Stimulated activated CD8-positive, alpha-beta memory T cell treated with anti-CD3 and anti-CD28 coated beads, Interleukin-7, amount 100 ng/mL, for 1 hour (primary cell): ENCODE measurements at places on chromosomes 12 and 14.

GRCh38 chr12:107645630-107646333 lies 39.8 kb upstream of the PWP1 start:
- no peak for DNase-seq

GRCh38 chr12:27467641-27468040 lies 21.1 kb downstream of the SMCO2 start:
- DNase-seq: no peak

DNA sequence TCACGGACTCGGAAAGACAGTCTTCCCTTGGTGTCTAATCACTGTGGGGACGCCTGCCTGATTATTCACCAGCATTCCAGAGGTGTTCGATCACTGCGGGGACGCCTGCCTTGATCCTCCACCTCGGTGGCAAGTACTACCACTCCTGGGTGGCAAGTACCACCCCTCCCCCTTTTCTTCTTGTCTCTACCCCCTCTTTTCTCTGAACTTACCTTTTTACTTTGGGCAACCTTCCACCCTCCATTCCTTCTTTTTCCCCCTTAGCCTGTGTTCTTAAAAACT lies 12.0 kb upstream of the LGMN start:
- DNase-seq: no peak

GRCh38 chr12:26396402-26396801 lies 201.0 kb downstream of the SSPN start:
- no peak for DNase-seq

- no peak for DNase-seq
Observed at GRCh38 chr12:129902371-129903091, 1.3 kb downstream of the TMEM132D start.

DNA sequence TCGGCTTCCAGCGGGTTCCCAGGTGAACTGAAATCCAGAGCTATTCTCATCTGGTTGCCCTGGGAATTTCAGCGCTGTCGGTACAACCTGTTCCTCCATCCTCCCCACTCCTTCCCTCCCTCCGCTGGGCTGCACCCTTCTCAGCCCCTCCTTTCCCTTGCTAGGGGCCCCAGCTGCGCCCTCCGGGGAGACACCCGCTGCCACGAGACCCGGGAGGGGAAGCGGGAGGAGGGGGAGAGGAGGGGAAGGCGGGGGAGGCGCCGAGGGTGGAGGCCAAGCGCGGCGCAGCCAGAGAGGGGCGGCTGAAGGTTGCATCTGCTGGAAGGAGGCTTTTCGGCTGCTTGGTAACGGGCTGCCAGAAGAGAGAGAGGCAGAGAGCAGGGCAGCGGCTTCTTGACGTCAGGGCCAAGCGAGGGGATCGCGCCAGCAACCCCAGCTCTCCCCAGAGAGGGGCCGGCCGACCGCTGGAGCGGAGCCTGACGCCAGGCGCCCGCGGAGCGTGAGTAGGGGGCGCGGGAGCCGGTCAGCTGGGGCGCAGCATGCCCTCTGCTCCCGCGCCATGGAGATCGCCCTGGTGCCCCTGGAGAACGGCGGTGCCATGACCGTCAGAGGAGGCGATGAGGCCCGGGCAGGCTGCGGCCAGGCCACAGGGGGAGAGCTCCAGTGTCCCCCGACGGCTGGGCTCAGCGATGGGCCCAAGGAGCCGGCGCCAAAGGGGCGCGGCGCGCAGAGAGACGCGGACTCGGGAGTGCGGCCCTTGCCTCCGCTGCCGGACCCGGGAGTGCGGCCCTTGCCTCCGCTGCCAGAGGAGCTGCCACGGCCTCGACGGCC lies at the start of gene KCNA5:
Gene KCNA5, plus strand, starts transcription at position 291 of the 831 bp plus-strand sequence. Its CDS starts 269 bp downstream, at position 560.
- no peak for DNase-seq

DNA sequence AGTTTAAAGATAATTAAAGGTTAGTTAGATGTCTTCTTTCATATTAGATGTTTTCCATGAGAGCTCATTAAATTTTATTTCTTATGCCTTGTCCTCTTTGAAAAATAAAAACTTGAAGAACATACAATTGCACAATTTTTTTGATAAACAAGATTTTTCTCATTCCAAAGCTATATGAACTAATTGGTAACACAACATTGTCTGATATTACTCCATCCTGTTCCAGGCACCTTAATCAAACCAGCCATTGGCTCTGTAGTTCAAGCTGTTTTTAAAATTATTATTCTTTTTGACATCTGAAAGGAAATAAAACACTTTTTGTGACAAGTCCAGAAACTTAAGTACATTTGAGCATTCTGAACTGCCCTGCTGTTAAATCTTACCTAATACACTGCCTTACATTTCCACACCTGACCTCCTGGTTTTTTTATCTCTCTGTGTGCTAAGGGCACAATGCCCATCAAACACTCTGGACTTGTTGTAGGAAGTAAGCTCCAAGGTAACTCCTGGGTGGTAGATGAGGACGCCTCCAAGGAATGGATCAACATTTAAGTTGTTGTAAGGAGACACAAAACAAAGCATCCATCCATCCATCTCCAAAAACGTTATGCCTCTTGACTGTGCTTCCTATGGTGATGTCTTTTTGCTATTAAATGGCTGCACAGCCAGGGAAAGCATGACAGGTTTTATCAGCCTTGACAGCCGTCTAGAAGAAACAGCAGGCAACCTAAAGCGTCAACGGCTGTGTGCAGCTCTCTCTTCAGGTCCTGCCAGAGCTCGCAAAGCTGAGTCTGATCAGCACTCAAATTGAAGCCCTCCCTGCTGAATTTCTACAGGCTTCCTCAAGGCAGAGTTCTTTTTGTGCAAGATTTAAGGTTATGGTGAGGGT lies 449.9 kb upstream of the FLRT2 start:
- no peak for DNase-seq

DNA sequence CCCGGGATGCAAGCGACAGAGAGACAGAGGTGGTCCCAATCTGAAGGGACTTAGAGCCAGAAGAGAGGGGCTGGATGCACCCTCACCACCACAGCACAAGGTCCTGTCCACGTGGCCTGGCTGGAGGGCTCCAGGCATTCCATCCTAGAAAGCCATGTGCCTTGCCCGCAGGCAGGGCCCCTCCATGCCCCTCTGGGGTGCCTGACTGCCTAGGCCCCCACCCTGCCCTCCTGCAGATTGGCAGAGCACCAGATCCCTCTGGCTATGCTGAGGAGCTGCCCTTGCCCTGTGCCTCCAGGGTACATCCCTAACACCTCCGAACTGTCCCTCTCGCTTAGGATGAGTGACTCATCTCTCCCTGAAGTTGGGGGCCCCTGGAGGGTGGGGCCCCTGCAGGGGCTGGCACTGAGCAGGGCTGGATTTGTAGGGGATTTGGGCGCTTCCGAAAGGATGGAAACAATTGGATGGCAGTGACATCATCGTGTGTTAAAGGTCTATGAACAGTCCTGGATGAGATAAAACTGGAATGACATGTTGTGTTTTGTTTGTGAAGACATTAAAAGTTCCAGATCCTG lies 50.9 kb downstream of the CHGA start:
- no peak for DNase-seq

GRCh38 chr12:56488041-56488955 lies at the start of gene GLS2:
GLS2 (minus strand) TSS chr12:56488161; CDS start chr12:56488118, 43 bp downstream.
- peak; percentile 41 for DNase-seq
